SK-MEL-5 (cell line): ENCODE measurements at places on chromosomes 12 and 14. TPM values are rescaled to one million over a fixed set of nuclear protein-coding genes. Genes with fewer than 3 reads are reported as not detected.

DNA sequence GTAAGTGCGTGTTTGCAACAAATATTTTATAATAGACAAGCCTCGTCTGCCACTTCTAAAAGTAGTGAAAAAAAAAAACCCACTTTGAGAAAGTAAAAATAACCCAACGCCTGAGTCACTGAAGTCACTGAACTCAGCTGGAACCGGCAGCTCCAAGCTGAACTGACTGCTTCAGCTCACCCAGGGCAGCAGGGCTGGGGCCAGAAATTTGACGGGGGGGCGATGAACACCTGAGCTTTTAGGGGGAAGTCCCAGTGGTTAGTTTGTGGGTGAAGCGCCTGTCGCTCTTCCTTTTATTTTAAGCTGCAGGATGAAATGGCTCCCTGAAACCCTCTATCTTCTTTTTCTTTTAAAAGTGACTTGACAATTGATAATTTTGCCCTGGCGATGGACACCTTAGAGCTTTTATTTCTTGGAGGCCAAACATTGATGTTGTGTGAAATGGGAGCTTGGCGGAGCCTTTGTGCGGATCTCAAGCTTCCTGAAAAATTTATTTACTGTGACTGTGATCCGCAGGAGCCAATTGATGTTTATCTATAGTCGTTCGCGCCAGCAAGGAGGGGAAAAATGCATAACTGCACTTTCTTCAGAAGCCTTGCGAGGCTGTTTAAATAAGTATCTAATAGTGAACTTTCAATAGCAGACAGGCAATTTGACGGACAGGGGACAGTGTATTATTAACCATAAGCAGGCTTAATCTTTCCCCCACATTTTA, 173.2 kb upstream of the MYL2 start:
- no peak for DNase-seq

DNA sequence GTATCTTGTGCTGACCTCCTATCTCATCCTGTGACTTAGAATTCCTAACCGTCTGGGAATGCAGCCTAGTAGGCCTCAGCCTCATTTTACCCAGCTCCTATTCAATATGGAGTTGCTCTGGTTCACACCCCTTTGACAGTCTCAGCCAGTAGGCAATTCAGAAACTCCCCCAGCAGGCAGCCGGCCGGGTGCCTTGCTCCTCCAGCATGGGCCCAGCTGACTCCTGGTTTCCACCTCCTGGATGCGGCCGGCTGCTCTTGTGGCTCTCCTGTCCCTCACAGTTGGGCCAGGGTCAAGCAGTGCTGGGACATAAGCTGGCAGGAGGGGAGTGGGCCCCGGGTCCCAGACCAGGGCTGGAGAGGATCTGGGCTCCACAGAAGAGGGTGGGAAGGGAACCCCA, 58.2 kb downstream of the LRRC74A start:
- no peak for DNase-seq

- DNase-seq: no peak
Measured at GRCh38 chr12:9390761-9391160, 182.6 kb upstream of the PZP start.

Gene STYK1
- total RNA-seq: 0.05 TPM in 1 of 2 replicates, not detected in the other

Gene BICDL1
- 7.7 and 10.2 TPM in 2 replicates for total RNA-seq

Gene CLEC1B
- not detected in 2 replicates for total RNA-seq

Gene PPP1R1A
- total RNA-seq: 0.35 TPM in 1 of 2 replicates, not detected in the other

GRCh38 chr12:16555630-16556029, 50.3 kb downstream of the LMO3 start:
- DNase-seq: no peak

DNA sequence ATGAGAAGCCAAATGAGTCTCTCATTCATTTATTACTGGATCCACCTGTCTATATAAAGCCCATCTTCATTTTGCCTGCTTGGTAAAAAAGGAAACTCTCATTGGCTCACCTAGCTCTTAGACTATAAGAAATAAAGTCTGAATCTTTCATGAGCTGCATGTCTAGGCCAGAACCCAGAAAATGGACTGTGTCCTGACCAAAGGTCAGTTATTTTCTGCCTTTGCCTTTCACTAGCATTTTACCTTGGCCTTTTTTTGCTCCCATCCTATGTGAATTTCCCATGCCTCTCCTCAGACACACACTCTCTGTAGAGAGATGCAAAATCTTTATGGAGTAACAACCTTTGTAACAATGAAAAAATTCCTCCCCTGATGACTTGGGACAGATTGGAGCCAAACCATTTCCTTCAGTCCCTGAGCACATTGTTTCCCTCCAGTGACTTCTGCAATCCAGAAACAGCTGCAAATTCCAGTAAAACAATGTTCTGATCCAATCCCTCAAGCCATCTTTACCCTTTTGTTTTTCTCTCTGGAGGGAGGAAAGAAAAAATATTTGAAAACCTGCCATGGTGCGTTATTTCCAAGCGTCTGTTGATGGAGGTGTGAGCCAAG, 33.6 kb upstream of the MAP3K9 start:
- DNase-seq: no peak

- peak; percentile 83 for DNase-seq
Measured at GRCh38 chr12:119822046-119822445, 55.1 kb downstream of the CIT start.

DNA sequence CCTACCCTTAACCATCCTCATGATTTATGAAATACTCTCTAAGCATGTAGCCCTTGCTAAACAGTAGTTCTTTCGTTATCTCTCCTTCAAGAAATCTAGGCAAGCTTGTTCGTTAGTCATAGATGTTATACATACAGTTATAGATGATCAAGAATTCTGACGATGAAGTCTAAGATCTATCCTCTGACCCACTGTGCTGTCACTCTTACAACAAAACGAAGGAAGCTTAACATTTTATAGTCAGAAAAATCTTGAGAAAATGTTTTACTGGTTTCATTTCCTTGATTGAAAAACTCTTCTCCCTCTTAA, 68.9 kb downstream of the SPPL3 start:
- no peak for DNase-seq

DNA sequence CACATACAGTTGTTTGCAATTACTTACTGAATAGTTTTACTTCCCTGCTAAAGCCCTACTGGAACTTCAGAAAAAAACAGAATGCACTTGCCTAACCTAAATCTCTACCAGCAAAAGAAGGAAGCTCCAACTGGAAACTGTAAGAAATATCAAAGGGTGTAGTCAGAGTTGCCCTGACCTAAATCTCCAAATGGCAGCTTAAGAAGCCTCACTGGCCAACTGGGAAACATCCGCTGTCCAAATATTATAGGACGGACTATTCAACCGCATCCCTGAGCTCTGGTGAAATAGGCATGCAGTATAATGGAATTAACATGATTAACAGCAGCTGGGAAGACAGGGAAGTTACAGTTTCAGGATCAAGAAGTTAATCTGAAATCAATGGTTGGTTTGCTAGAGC, 24.3 kb downstream of the ANAPC7 start:
- no peak for DNase-seq

Gene CMA1
- total RNA-seq: not detected in 2 replicates

DNA sequence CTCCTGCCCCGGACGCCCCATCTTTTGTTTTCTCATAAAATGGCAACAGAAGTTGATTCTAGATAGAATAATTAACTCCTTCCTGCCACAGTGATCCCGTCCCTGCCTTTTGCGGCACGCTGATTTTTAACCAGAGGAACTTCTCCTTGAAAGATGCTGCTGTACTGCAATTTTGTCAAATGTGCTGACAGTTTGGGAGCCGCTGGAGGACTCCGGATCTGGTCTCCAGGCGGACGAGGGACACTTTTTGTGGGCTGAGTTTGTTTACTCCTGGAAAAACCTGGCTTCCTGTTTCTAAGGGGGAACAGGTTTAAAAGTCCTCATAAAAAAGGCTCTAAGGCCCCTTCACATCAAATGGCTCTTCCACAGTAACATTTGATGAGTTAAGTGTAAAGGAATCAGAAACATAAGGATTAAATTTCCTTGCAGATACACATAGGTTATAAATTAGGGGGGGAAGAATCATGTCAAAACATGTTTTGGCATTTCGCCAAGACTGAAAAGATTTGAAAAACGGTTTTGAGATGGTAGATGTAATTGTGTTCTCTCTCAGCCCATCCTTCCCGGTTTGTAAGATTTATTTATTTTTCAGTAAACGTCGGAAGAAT, 15.5 kb downstream of the FZD10 start:
- no peak for DNase-seq

DNA sequence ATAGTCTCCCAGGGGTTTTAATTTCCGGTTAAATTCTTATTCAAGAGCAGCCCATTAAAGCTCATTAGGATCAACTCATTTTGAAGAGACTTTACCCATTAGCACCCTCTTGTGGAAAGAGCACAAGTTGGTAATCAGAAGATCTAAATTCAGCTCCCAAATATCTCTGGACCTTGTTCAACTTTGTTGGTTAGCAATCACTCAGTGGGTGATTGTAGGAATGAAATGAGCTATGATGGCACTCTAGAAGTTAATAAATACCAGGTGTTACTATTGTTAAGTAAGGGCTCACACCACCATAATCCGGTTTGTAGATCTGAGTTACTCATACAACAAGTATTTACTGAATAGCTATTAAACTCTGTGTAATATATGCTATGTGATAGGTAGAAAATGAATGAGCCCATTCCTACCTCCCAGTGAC, 42.9 kb downstream of the TRIP11 start:
- peak; percentile 80 for DNase-seq

Gene TMEM30B
- not detected in 2 replicates for total RNA-seq

DNA sequence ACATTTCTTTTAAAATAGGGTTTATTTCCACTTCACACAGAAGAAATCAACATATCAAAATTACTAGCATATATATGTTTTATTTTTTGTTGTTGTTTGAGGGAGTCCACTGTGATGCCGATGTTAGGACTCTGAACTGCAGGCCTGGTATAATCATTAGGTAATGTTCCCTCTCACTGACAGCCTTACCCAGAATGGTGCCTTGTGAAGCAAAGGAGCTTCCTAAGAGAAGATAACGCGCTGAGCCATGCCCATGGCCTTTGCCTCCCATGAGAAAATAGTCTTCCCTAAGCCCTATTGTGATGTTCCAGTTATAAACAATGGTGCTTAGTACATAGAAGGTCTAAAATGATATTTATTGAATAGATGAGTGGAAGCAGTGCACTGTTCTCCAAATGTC, 12.0 kb downstream of the GNG2 start:
- DNase-seq: no peak

Gene KRT79
- not detected in 2 replicates for total RNA-seq

- no peak for DNase-seq
Measured at GRCh38 chr14:67207810-67208209, 18.6 kb downstream of the GARIN2 start.

DNA sequence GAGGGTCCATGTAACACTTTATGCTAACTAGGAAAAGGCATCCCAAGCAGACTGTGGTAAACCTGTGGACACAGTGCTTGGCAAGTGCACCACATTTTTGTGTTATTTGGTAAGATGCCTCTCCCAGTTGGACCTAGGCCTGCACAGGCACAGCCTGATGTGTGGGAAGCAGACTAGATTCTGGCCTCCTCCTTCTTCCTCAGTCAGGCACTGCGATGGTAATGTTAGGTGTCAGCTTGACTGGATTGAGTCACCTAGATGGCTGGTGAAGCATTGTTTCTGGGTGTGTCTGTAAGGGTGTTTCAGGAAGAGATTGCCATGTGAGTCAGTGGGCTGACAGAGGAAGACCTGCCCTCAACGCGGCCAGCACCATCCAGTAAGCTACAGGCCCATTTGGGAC, 25.3 kb upstream of the RHOJ start:
- no peak for DNase-seq

Gene CIDEB
- total RNA-seq: 0.35 and 0.48 TPM in 2 replicates
